ENCODE measurements at places on chromosomes 4 and X.

- DNase-seq: no peak
Observed at GRCh38 chr4:100977274-100977673, 370.1 kb downstream of the PPP3CA start.

GRCh38 chr4:189613207-189613606 is 327.5 kb upstream of the FRG1 start:
- no peak for DNase-seq

DNA sequence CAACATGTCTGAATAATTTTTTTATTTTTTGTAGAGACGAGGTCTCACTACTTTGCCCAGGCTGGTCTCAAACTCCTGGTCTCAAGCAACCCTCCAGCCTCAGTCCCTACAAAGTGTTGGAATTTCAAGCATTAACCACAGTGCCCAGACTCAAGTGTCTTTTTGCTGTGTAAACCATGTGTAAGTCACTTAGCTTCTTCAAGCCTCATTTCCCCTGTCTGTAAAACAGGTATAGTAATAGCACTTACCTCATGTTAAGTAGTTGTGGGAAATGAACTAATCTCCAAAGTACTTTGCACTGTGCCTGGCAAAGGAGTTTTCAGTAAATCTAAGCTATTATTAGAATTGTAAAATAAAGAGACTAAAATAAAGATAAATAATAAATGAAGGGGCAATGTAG is 35.7 kb downstream of the STBD1 start:
- no peak for DNase-seq

GRCh38 chrX:100635989-100636320 is 651 bp downstream of the TSPAN6 start:
- no peak for DNase-seq

DNA sequence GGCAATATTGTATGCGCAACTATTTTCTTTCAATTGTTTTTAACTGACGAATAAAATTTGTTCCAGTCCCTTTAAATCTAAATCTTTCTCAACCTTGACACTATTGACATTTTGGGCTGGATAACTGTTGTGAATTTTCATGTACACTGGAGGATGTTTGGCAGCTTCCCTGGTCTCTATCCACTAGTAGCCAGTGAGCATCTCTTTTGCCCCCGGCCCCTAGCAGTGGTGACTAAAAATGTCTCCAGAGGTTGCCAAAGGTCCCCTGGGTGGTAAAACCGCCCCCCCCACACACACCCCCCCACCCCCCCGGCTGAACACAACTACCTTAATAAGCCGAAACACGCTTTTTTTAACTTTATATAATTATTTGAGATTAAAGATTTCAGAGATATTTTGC is 514 bp downstream of the FANCB start:
- DNase-seq: no peak

- no peak for DNase-seq
Observed at GRCh38 chr4:24433515-24434214, 150.7 kb downstream of the DHX15 start.

GRCh38 chrX:64853424-64853823 is 122.8 kb downstream of the ZC4H2 start:
- DNase-seq: no peak

- no peak for DNase-seq
Observed at GRCh38 chr4:88043001-88043400, 35.6 kb downstream of the PKD2 start.

- DNase-seq: no peak
Observed at GRCh38 chrX:56385336-56385735, 153.2 kb downstream of the KLF8 start.

GRCh38 chr4:112156553-112156952 is 11.3 kb downstream of the FAM241A start:
- DNase-seq: no peak

DNA sequence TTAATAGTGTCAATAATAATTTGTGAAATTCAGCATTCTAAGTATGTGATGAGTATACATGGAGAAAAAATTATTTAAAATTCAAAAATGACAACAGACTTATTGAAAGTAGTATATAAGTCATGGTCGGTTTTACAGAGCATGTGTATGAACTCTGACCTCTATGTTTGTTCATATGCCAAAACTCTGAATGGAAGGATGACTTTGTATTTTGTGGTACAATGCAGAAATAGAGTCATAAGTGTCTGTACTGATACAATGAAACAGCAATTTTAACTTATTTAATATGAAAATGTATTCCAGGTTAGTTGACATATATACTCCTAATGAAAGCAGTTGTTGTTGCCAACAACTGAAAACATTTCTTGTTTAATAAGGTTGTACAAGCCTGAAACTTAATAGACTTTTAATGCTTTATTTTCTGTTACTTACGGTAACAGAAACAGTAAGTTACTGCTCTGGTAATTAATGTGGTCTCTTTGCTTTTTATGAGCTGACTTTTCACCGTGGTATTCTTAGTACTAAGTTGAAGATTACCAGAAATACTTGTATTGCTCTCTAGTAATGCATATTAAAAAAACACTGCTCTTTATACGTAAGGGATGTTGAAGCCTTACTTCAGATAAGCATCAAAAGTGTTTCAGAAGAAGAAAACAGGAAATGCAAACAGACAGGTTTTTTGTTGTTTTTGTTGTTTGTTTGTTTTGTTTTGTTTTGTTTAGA is 1.9 kb downstream of the UBE2K start:
- DNase-seq: no peak

DNA sequence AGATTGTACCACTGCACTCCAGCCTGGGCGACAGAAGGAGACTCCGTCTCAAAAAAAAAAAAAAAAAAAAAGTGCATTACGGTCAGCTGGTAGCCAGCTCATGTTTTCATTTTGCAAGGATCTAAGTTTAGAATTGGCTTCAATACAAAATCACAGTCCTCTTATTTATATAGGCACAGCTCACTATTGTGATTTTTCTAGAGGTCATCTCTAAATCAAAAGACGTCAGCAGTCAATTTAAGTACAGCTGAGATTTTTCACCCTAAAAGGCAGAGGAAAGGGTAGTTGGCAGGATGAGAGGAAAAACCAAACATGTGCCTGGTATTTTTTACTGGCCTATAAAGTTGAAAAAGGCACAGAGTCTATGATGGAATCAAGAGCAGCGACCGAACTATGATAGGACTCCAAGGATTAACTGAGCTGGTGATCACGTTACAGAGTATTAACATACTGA is 30.8 kb downstream of the ASB5 start:
- no peak for DNase-seq

DNA sequence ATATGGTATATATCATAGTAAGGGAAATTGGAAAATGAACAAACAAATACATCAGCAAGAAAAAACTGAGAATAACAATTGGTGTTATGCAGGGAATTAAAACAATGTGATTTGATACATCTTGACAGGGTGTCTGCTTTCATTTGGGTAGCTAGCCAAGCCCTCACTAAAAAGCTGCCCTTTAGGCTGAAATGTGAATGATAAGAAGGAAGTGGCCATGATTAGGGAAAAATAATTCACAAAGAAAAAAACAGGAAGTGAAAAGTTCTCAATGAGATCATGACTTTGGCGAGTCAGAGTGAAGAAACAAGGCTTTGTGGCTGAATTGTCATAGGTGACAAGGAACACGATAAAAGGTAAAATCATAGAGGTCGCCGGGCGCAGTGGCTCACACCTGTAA is 675.8 kb upstream of the SLIT2 start:
- DNase-seq: no peak

DNA sequence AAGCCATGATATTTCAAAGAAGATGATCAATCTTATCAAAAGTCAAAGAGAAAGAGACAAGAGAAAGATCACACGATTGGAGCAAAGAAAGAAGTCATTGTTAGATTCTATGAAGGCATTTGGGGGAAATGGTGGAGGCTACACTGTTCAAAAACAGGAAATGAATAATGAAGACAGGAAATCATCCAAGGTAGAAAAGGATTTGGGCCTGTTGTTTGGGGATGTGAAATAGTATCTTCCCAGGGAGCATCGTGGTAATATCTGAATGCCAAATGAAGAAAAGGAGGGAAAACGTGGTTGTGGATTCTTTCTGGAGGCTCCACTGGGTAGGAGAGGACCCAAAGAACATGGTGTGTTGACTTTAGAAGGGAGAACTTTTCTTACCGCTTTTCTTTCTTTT is 482.4 kb downstream of the NLGN4X start:
- DNase-seq: no peak

- no peak for DNase-seq
Observed at GRCh38 chr4:42018451-42018850, 28.1 kb downstream of the SLC30A9 start.

DNA sequence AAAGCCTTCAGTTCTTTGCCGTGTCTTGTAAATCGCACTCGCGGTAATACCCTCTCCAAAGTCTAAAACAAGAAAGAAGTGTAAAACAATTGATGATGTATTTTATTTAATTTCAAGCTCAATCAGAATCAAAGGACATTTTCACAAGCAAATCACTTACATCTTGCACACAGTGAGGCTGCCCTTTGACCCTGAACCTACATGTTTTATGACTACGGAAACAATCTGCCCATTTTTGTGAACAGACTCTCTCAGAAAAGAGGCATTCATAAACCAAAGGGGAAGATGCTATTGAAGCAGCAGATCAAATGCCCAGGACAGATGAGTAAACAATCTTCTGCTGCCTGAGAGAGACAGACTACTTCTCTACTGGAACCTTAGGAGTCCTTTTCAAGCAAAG is 76.0 kb upstream of the DDX60 start:
- no peak for DNase-seq

GRCh38 chrX:10240918-10241317 is 84.1 kb downstream of the CLCN4 start:
- no peak for DNase-seq
